ENCODE measurements at places on chromosomes 12 and 14.

- DNase-seq: no peak
Observed at GRCh38 chr14:36773136-36773540, 111.5 kb downstream of the PAX9 start.

DNA sequence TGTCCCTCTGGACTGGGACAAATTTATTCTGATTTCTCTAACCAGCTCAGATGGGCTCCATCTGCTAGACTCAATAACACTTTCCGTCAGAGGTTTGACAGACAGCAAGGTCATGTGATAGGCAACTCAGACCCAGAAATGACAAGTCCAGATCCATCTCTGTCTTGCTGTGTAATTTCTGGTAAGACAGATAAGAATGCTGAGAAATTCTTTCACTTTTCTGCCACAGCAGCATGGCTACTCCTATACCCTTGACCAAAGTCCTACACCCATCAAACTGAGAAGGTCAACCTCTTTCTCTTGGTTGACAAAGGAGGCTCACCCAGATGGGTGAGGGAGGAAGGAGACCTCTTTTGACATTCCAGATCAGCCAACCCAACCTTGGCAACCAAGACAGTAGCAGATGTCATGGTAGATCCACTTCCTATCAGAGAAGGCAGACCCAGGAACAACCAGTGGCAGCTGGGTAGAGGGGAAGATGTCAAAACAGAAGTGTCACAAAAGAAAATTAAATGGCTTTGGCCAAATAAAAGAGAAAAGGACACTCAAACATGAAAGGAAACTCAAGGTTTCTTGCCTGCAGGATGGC, 36.9 kb upstream of the PRKAB1 start:
- DNase-seq: no peak

DNA sequence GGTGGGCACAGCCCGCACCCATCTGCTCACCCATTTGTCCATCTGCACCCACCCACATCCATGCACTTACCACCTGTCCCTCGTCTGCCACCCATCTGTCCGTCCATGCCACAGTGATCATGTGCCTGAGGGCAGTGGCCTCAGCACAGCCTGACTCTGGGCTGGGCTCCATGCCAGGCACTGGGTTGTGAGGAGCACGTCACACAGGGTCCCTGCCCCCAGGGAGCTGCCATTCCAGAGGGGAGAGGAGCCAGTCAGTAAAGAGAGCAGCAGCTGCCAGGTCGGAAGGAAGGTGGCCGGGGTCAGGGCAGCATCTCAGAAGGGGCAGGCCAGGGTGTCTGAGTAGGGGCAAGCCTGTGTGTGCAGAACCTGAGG, 43.6 kb downstream of the FBRSL1 start:
- no peak for DNase-seq

DNA sequence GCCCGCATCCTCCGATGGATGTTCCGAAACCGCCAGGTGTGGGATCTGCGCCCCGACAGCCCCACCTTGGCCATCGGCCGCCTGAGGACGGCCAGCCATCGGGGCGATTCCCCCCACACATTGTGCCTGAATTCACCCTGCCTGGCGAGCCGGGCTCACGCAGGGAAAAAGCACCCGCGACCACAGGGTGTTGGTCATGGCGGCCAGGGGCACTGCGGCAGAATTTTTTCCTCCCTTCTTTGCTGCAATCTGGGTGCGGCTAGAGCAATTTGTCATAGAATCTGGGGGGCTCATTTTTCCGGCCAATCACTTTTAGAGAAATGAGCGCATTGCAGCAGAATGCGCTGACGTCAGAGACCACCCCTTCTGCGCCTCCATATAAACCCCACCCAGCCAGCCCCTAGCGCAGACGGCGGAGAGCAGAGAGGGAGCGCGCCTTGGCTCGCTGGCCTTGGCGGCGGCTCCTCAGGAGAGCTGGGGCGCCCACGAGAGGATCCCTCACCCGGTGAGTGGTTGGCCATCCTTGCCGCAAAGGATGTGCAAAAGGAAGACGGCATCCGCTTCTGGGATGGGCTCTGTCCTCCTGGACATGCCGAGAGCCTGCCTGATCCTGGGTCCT, at the start of gene MEG3:
MEG3 (plus strand) TSS at position 406 of the 619 bp plus-strand sequence.
- no peak for DNase-seq

- DNase-seq: no peak
Observed at GRCh38 chr14:95483309-95484165, 32.9 kb downstream of the SYNE3 start.

- DNase-seq: no peak
Observed at GRCh38 chr12:53103860-53104305, 597 bp downstream of the SOAT2 start.

- DNase-seq: no peak
Observed at GRCh38 chr12:66033151-66033550, 97.4 kb downstream of the LLPH start.

DNA sequence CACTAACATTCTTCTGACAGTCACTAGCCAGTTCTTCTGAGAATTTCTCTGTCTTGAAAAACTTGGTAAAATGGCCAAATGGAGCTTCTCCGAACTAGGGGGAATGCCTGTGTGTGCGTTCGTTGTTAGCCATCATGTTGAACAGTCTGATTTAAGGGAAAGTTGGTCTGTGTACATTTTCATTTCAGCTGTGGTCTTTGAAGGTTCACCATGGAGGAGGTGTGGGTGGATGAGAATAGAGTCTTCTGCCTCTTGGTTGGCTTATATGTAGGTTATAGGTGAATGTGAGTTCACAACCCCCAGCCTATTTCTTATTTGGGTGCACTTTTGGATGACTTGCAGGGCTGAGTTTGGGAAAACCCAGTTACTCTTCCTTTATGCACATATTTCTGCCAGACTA, 12.9 kb downstream of the ETV6 start:
- no peak for DNase-seq

DNA sequence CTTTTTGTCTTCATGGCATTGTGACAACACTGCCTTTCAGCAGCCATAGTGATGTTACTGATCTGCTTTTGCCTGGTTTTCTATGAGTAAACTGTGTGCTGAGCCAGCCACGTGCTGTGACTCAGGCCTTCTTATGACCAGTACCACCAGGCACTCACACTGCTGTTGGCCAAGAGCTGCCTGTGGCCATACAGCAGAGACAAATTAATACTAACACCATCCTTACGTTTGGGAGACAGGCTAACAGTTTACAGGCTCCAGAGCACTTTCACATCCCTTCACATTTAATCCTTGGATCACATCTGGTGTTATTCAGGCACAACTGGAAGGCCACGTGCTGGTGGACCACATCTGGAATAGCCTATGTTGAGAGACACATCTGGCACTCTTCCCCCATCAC, 377.9 kb downstream of the CCDC91 start:
- no peak for DNase-seq

GRCh38 chr12:129788506-129789084, 115.2 kb downstream of the TMEM132D start:
- DNase-seq: no peak

- no peak for DNase-seq
Observed at GRCh38 chr14:20803223-20803622, 579 bp upstream of the RNASE1 start.

DNA sequence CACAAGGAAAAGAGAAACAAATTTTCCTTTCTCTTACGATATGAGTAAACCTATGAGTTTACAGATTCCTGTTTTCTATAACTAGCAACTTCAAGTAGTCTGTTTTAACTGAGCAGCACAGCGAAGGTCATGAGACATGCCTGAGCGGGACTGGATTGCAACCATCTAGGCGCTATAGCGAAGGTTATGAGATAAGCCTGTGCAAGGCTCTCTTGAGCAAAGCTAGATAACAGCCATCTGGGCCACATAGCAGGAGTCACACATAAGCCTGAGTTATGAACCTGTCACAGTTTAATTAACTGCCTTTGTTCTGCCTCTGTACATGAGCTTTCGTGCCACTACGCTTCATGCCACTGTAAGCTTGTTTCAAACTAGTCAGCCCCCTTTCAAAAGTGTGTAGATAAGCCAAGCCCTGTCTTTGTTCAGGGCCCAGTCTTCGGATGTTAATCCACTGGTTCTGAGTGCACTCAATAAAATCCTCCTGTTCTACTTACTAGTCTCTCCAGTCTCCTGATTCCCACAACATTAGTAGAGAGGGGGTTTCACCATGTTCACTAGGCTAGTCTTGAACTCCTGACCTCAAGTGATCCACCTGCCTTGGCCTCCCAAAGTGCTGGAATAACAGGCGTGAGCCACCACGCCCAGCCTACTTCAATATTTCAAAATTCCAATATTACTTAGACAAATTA, 47.1 kb downstream of the SEC23A start:
- no peak for DNase-seq

GRCh38 chr14:27049701-27050100, 451.9 kb upstream of the NOVA1 start:
- no peak for DNase-seq

GRCh38 chr12:99253068-99253467, 394.5 kb upstream of the GARIN6 start:
- no peak for DNase-seq

DNA sequence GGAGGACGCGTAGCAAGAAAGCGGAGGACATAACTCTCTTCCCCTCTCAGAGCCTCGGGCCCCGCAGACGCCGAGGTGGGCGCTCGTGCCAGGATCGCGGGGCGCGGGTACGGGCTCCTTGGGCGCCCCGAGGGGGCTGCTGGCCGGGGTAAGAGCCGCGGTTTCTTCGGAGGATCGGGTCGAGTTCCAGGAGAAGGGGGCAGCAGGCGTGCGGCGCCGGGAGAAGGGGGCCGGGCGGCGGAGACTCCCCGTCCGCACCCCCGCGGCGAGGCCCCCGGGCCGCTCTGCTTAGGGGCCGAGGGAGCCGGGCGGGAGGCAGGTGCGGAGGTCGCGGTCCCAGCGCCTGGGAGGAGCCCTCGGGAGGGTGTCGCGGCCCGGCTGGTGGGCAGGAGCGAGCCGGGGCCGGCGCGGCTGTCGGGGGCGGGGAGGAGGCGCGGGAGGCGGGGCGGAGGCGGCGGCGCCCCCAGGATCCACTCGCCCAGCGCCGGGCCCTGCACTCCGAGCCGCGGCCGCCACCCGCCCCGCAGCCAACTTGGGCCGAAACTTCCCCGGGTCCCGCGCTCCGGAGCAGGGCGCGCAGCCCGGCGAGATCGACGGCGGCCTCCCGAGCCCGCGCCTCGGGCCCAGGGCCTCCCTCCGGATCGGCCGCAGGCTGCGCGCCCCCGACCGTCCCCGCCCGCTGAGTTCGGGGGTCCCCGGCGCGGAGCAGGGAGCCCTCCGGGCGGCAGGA, 64.4 kb downstream of the FBXL14 start:
- DNase-seq: peak; percentile 40

- DNase-seq: no peak
Observed at GRCh38 chr12:131872154-131873051, 22.0 kb upstream of the ULK1 start.

- no peak for DNase-seq
Observed at GRCh38 chr12:104057771-104058197, 6.5 kb upstream of the HCFC2 start.

DNA sequence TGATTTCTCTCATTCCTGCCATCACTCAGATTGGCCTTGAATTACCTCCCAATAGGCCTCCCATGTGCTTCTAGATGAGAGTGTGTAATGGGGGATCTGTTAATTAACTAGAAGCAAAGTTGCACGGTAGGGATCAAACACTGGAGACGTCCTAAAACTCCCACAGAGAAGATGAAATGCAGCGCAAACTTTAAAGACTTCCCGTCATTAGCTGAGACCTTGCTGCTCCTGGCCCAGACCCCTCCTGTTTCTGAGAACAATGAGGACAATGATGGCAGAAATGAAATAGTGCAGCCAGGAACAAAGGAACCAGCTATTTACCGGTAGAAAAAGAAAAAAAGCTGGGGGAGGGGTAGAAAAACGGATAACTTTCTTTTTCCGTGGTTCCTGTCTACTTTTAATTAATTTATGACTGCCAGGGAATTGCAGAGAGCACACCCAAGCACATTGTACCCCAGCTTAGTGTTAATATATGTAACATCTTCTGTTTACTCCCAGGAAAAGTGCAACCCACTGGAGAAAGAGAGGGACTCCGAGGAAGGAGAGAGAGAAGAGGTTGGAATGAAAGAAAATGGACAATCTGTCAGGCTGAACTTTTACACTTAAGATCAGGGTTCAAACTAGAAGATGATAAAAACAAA, 280.7 kb upstream of the SOX5 start:
- DNase-seq: no peak

GRCh38 chr14:106841701-106842100, 1315.3 kb downstream of the TMEM121 start:
- DNase-seq: no peak

DNA sequence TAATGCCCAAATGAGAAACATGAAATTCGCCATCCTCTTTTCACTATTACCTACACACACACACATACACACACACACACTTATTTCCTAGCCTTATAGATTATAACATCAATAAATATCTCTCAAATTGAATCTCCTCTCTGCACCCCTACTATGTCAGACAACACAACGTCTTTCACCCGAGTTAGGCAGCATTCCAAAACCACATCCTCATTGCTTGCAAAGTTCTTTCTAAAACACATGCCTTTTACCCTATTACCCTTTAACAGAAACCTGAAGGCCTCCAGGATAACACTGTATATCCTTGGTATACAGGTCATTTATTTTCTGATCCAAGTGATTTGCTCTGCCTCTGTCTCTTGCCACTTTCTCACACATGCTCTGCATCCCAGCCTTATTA, 56.3 kb downstream of the KCNH5 start:
- DNase-seq: no peak

DNA sequence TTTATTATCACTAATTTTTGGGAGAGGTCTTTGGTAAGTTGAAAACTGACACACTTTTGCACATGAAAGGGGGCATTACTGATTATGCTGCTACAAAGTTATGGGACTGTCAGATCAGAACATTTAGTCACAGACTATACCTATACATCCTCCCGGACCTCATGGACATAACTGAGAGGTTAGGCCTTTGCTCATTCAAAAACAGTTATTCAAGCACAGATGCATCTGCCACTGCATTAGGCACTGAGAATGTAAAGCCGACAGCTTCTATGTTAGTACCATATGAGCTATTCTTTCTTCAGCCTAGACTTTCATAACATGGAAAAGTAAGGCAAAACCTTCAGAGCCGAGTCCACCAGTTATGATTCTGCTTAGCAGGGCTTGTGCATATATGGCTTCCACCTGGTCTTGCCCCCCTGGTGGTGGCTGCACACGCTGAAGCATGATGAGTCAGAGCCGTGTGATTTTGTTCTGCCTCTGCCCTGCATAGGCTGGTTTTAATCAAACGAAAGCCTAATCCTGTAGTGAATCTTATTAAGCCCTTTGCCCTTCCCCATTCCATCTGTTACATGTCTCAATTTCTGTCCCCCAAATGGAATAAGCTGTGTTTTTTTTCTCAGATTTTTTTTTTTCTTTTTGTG, 21.8 kb upstream of the RNU6-8 start:
- DNase-seq: peak; percentile 9

- DNase-seq: no peak
Observed at GRCh38 chr14:68278576-68279436, 459.2 kb downstream of the RAD51B start.

GRCh38 chr12:128969480-128970055, 116.3 kb downstream of the GLT1D1 start:
- peak; percentile 29 for DNase-seq

- DNase-seq: peak; percentile 37
Observed at GRCh38 chr12:12975322-12976077, 23.5 kb upstream of the GPRC5D start.

DNA sequence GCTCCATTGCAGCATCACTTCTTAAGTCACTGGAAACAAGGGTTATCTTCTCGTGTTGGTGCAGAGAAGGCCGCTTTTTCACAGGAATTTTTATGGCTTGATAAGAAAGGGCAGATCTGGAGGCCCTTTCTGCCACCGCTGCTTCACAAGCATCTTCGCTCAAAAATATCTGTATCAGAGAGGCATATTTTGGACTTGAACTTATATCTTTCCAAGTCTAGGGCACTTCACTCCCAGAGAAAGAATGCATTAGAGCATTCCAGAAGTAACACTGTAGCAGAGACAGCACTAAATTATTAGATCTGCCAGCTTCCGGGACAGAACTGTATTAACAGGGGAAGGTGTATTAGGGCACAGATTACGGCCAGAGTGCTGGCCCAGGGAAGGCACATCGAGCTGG, 151.7 kb upstream of the AMIGO2 start:
- no peak for DNase-seq
